ENCODE measurements at places on chromosomes 12 and 14.

GRCh38 chr12:24746006-24746671, 202.8 kb downstream of the BCAT1 start:
- no peak for DNase-seq

GRCh38 chr12:112978163-112979040, at the start of gene OAS2:
OAS2 (plus strand) TSS chr12:112978519; CDS start chr12:112978609, 90 bp downstream.
- DNase-seq = peak; percentile 98

DNA sequence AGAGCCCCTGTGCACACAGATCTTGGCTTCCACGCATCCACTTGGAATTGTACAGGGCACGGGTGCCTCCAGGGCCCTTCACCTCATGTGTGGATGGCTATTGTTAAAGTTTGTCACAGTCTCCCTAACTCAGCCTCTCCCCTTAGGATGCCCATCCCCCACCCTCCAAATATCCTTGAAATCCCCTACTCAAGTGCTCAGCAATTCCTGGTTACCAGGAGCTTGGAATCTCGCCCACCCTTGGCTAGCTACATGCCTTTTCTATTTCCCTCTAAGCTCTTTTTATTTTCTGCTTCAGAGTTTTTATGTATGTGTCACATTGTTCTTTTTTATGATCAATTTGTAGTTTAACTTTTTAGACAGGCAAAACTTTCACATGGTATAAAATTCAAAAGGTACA, 13.0 kb upstream of the NR1H4 start:
- no peak for DNase-seq

DNA sequence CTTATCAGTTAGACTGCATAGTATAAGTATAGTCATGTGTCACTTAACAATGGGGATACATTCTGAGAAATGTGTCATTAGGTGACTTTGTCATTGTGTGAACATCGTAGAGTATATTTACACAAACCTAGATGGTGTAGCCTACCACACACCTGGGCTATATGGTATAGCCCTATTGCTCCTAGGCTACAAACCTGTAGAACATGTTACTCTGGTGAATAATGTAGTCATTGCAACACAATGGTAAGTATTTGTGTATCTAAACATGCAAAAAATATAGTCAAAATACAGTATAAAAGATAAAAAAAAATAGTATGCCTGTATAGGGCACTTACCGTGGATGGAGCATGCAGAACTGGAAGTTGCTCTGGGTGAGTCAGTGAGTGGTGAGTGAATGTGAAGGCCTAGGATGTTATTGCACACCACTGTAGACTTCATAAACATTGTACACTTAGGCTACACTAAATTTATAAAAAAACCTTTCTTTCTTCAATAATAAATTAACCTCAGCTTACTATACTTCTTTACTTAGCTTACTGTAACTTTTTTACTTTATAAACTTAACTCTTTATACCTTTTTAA, 40.3 kb upstream of the ANKS1B start:
- no peak for DNase-seq

DNA sequence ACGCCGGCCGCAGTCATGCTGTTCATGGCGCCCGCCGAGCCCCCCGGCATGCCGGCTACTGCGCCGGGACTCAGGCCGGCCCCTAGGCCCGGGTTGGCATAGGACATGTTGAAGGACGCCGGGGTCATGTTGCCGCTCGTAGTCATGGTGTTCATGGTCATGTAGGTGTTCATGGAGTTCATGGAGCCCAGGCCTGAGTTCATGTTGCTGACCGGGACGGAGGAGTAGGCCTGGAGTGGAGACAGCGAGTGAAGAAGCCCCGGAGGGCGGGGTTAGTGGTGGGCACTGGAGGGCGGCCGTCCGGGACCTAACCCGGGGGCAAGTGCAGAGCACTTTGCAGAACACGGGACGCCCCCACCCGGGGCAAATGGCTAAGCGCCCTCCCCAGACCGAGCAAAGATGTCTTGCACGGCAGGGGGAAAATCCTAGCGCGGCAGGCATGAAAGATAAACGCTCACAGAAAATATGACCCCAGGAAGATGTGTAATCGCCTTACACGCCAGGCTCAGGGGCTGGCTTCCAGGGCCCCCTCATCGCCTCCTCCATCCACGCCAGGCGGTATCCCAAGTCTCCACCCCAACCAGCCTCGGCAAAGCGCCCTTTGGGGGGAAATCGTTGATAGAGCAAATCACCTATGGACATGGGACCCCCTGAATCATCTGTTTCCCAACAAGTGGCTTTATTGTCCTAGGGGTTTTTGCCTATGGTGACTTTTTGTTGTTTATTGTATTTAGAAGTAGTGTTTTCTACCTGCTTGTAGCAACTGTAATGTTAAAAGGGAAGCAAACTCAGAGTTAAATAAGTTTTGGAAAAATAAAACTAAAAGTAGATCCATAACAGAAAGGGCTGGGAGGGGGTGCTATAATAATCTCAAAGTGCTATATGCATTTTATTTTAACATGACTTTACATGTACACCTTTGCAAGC, 2.3 kb downstream of the FOXA1 start:
- DNase-seq = no peak

- DNase-seq = no peak
Observed at GRCh38 chr14:104239185-104239775, 100.9 kb downstream of the KIF26A start.

DNA sequence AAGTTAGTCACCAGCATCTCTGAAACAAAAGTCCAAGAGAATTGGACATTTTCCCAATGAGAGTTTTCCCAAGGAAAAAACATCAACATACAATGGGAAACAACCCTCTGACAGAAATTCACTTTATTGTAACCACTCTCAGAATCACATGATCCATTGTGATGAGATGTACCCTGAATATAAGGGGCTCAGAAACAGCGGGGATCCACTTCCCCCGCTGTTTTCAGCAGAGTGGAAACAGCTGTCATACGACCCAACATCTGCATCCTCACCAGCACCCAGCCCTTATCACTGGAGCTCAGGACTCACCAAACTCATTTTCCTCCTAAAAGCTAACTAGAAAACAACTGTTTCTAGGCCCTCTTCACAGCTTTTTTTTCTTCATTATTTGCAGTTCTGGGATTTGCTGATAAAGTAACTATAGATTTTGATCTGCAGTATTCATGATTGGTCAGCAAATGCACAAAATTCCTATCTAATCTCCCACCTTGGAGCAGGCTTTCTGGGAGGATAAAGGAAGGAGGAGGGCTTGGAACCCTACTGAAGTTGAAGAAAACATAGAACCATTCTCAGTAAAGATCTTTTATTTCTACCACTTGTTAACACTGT, 31.3 kb downstream of the CORO1C start:
- peak; percentile 97 for DNase-seq

DNA sequence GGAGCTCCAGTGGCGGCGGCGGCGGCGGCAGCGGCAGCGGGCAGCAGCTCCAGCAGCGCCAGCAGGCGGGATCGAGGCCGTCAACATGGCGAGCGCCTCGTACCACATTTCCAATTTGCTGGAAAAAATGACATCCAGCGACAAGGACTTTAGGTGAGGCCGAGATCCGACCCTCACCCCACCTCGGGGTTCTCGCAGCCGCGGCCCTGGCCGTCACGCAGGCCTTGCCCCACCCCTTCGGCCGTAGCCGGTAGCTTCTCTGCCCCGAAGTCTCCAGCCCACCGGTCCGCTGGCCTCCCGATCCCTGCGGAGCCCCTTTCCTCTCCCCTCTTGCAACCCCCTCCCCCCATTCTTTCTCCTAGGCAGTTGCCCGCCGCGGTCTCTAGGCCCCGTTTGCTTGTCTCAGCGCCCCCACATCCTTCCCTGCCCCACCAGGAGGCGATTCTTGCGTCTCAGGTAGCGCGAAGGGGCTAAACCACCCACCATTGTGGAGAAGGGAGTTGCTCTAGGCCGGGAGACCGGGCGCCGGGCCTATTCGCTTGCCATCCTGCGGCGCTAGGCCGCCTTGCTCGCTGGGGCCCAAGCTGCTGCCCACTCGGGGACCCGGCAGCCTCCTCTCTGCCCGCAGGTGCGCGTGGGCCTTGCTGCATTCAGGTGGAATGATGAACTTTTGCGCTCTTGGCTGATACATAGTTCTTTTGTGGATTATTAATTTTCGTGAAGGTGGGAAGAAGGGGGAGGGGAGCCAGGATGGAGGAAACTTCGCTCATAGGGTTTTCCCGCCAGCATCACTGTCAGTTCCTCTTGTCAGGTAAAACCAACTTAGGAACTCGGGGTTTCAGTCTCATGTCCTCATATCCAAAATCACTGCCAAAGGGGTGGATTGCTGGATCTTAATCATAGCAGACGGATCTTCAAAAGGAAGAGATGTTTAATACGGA, 745 bp downstream of the CAND1 start:
- peak; percentile 79 for DNase-seq

- peak; percentile 45 for DNase-seq
Observed at GRCh38 chr14:99753225-99754140, 39.7 kb upstream of the EML1 start.

DNA sequence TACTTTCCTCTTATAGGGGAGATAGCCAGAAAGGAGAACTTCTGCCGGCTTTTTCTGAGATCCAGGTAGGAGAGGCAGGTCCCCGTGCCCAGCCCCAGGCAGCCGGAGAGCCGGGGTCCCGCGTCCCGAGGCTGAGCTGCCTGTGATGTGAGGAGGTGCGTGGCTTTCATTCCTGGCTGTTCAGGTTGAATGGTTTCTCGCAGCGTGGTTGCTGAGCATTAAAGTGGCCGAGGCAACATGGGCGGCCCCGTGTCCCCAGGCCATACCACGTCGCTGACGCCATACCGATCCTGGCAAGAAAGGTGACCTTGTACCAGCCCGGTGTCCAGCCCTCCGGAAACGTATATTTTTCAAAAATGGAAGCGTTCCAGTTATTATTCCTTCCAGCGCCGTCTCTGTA, 116.7 kb upstream of the MYL2 start:
- DNase-seq = no peak
